ENCODE measurements at places on chromosomes 2 and 18.

GRCh38 chr2:82411071-82411470, 2048.0 kb downstream of the SUCLG1 start:
- DNase-seq = no peak

DNA sequence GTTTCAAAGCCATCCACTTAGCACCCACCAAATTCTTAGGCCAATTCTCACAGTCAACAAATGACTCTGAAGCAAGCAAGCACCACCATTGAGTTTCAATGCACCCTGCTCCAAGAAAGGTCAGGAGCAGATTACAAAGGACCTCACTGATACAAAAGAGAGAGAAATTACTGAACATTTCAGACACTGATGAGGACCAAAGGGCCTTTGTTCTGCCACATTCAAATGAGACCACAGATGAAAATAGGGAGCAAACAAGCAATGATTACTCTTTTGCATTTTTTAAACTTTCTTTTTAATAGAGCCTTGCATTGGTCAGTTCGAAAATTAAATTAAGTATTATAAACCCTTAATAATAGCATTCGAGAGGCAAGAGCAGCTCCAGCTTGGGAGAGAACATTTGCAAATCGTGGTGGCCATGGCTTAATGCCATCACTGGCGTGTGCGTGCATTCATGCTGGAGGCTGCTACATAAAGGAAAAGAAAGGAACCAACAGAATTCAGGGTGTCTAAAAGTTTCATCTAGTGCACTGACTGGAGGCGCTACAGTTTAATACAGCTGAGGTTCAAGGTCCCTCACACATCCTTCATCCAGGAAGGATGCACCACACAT, 87.5 kb downstream of the KLF7 start:
- DNase-seq = no peak

DNA sequence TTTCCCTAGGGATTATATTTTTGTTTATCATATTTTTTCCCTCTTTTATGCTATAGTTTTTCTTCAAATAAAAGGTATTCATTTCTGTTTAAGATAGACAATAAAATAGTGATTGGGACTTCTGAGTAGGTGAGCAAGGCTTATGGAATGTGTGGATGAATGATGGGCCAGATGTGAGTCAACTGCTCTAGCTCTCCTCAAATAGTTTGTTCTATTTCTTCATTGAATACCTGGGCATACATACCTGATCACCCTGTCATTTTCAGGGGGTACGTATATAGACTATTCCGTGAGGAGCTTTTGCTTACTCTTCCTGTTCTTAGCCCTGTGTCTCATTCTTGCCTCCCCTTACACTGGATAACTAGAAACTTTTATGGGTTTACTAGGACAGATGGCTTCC, 41.9 kb downstream of the BABAM2 start:
- DNase-seq = peak; percentile 53

DNA sequence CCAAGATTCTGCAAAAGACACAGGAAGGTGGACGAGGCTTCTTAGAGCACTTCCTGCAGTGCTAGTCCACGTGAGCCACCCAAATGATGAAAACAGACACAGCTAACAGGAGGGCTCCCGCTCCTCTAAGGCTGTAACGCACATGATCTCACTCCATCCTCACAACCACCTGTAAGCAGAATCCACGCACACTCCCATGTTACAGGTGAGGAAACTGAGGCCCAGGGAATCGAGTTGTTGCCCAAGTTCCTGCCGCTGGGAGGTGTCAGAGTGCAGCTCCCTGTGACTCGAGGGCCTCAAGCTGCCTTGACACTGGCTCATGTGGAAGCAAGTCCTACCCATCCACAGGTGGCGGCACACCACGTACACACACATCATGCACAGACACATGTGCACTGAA, 4.4 kb downstream of the DNMT3A start:
- DNase-seq = no peak

GRCh38 chr2:88596141-88596830, 31.0 kb downstream of the EIF2AK3 start:
- DNase-seq = no peak

DNA sequence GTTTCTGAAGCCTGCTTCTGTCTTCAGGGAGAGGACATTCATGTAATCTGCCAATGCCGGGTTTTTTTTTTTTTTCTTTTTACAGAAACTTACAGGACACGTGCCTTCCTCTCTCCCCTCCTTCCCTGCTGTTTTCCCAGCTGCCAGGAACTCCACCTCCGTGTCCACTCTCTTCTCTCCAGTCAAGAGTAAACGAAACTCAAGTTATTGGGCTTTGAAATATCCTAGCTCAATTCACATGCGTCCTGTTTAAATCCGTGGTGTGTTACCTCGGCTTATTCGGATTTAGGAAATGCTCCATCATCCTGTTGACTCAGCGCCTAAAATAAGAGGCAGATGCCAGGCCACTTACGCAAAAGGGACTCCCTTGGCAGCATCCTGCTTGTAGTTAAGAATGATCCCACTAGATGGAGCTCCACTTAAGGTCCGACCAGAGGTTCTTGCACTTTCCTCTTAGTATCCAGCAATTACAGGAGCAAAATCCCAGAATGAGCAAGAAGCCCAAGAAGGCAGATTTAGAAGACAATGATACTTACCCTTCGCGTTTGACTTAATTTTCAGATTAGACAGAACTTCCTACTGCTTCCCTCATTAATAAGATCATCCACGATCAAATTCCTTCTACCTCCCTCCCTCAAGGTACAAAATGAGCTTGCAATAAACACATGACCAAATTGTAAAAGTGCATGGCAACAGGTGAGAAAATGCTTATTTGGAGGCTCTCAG, 97.2 kb upstream of the ZCCHC2 start:
- DNase-seq = peak; percentile 94

DNA sequence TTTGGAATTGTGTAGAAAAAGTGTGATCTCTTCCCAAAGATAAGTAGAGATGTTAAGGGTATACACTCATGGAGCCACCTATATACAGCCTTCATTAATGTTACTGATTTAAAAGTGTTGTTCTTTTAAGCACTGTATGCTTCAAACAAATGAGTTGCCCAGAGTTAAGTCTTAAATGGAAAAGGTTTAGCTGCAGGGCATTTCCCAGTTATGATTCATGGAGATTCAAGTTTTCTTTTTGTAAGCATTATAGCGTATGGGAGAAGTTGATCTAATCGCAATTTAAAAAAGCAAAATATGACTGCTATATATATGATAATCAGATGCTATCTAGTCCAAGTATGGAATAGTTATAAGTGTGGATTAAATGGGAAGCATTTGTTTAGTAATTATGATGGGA, 4.8 kb downstream of the PDK1 start:
- DNase-seq = no peak

- no peak for DNase-seq
Measured at GRCh38 chr2:229249536-229249935, 21.6 kb downstream of the PID1 start.

GRCh38 chr18:41391616-41392595, 563.1 kb upstream of the PIK3C3 start:
- peak; percentile 4 for DNase-seq

- no peak for DNase-seq
Measured at GRCh38 chr2:148527488-148528340, 116.8 kb upstream of the EPC2 start.

- DNase-seq = peak; percentile 36
Measured at GRCh38 chr2:46984642-46985476, 69.3 kb upstream of the MCFD2 start.

DNA sequence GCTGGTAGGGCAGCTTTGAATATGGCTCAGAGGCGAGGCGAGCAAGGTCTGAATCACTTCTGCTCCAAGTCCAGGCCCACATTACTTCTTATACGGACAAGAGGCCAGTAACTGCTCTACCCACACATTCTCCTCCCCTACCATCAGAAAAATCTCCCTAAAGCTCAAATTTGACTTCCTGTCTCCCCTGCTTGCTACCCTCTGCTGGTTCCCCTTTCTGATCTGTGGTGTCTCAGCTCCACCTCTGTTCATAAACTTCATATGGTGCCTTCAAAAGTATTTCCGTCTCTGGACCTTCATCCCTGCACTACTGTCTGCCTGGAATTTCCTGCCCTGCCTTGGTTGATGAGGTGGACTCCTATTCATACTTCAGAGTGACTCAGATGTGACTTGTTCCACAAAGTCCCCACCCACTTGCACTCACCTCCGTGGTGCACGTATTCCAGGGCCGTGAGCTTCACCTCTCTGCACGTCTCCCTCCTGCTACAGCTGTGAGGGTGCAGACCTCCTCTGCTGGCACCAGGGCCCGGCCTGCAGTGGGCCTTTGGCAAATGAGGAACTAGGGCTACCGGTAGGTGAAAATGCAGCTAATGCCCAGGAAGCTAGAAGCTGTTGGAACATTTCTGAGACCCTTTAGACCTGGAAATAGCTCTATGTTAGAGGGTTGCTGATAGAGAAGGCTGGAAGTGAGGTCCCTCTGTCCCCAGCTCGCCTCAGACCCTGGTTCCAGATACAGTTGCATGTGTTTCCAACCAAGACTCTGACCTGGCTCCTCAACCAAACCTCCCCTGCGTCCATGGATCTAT, 24.6 kb upstream of the KCMF1 start:
- peak; percentile 91 for DNase-seq

DNA sequence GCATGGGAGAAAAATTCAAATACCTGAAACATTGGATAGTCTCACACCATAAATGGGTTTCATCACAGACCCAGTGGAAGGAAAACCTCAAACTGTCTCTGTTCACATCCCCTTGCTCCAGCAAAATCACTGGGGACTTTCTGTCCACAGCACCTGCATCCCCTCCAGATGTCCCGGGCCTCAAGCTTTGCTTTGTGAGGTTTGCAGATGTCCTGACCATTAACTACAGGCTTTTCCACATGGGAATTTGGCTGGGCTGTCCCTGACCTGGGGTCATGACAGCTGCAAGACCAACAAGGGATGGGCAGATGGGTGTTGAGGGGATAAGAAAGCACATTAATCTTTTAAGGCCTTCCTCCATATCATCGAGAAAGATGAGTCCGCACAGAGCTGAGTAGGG, 427.9 kb downstream of the TXNL1 start:
- DNase-seq = no peak

DNA sequence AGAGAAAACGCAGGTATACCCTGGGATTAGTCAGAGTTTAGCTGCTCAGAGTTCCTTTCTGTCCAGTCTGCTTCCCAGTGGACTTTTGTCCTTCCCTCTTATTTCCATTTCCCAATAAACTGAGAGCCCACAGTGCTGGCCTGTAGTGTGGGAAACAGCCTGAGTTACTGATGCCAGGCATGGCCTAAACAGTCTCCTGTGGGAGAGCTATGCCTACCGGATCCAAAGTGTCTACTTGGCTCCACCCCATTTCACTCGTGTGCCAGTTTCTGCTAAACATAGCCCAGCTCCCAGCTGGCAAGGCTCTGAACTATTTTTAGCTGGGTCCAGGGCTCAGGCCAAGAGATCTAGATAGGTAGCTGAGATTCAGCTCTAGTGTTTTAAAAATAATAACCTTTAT, 15.6 kb upstream of the PPP1CB start:
- no peak for DNase-seq

DNA sequence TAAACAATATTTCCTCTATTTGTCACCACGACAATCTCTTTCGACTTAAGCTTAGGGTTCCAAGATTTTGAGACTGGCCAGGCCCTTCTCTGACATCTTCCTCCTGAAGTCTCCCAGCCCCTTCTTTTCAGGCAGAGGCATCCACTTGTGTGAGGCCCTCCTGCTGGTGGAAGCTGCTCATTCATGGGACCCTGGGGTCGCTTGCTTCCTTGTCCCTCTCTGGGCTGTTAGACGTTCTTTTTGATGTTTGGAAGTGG, 188.2 kb upstream of the APCDD1 start:
- DNase-seq = no peak

- no peak for DNase-seq
Measured at GRCh38 chr2:96811917-96812316, 4.2 kb upstream of the CNNM3 start.

- DNase-seq = no peak
Measured at GRCh38 chr2:159275111-159275510, 11.4 kb downstream of the WDSUB1 start.

DNA sequence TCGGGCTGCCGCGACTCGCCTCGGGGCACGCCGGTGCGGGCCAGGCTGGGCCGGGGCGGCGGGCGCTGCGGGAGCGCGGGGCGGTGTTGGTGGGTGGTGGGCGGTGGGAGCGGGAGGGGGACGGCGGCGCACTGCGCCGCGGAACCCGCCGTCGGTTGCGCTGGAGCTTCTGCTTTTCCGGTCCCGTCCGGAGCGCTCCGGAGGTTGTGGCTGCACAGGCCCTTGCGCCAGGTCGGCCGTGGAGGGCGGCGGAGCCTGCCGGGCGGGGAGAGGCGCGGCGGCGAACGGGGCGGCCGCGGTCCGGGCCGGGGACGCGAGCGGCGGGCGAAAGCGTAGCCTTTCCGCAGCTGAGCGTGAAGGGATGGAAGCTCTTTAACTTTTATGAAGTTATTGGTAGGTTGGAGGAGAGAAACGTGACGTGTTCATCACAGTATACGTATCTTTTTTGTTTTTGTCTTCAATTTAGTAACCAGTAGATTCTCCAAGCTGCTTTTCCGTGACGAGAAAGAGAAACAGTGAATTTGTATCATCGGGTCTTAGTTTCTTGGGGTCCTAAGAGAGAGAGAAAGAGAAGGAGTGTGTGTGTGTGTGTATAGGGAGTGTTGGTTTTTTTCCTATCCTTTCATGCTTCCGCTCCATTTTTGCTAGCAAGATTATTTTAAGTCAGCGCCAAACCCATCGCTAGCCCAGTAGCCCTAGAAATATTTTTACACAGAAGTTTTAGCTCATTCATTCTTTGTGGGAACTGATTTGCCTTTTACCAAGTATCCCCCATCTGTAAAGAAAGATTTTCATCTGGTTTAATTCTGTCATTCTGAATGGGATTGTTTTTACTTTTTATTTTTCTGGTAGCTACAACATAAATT, 535 bp downstream of the ATG4B start:
- no peak for DNase-seq

DNA sequence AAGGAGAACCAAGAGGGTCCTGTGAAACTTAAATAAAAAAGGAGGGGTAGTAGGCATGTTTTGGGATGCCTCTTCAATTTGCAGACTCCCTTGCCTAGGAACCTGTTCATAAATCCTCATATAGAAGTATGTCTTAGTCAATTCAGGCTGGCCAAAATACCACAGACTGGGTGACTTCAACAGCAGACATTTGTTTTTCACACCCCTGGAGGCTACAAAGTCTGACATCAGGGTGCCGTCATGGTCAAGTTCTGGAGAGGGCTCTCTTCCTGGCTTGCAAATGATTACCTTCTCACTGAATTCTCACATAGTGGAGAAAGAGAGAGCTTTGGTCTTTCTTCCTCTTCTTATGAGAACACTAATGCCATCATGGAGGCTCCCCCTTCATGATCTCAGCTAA, 4.1 kb upstream of the TCF4 start:
- DNase-seq = no peak
